RCC 7860 (cell line): ENCODE measurements at places on chromosomes 7 and 10.

GRCh38 chr7:152969335-152969734 is 209.8 kb downstream of the ACTR3B start:
- no peak for DNase-seq

GRCh38 chr7:103560136-103560535 is 114.1 kb upstream of the SLC26A5 start:
- DNase-seq, result no peak

DNA sequence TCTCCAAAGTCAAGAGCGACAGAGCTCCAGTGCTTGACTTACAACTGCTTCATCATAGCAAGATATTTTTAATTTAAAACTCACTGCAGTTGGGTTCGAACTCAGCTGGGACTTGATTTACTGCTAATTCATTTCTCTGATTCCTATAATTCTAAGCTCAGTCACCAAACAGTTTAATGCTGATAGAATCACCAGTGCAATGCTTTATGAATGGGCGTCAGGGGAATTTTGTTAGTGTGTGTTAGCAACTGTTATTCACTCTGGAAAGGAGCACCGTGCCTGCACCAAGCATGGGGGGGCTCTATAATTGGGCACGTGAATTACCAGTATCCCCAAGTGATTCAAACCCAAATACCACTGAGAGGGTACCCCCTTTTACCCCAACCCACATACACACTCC is 10.4 kb downstream of the PLXNA4 start:
- no peak for DNase-seq

DNA sequence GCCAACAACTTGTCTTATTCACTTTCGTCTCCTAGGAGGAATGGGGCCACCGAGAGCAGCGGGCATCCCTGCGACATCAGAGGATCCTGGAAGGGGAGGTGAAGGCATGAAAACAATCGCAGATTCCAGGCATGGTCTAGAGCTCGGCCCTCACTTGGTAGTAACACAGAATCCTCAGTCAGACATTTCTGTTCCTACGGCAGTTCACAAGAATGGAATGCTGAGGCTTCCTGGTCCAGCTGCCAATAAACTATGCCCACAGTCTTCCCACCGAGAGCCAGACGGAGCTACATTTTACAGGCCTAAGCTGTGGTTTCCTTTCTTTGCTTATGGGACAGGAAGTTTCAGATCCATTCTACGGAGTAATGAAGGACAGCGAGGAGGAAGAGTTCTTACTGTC is 75.8 kb downstream of the OR13A1 start:
- DNase-seq, result no peak

DNA sequence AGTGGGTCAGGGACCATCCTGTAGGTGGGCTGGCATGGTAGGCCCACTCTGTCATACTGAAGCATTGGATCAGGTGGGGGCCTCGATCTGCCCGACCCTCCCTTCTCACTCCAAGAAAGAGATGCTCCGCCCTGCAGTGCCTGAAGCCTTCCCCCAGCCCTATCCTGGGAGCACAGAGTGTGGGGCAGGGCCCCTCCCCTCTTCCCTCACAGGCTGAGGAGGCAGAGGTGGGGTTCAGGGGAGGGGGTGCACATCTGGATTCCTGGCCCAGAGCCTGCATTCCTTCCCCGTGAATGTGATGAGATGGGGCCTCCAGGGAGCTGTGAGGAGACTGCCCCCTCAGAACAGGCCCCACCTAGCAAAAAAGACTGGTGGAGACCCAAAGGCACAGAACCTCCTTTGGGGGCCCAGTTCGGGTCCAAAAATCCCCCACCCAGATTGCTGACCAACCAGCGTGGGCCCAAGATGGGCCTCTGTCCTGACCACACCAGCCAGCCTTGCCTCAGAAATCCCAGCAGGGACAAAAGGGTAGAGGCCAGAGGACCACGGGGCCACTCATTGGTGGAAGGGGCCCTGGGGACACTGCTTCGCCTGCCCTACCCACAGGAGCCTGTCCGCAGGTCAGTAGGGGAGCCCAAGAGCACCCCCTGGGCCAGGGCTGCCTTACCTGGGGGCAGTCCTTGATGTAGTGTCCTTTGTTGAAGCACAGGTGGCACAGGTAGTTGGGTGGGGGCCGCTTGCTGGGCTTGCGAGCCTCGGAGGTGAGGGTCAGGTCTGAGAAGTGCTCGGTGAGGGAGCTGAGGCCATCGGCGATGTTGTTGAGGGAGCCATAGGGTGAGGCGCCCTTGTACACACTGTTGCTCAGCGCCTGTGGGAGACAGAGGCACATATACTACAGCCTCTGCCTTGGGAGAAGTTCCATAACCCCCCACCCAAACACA is 13.3 kb downstream of the ZCCHC24 start:
- DNase-seq, result no peak

DNA sequence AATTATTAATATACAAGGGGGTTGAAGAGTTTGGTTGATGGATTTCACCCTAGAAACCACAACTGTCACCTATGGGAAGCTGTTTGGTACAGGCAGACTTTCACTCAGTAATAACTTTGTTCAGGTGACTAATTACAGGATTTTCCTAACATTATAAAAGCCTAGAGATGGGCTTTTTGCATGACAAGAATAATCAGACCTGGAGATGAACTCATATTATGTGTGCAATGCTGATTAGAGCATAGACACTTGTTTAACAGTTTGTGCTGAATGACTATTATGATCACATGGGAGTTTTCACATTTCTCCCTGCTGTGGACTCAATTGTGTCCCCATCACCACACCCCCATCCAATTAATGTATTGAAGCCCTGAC is 90.2 kb upstream of the STEAP4 start:
- no peak for DNase-seq

- no peak for DNase-seq
These were observed 64.3 kb downstream of the EEPD1 start for GRCh38 chr7:36217211-36217960.

- DNase-seq, result peak; percentile 54
These were observed 1.1 kb upstream of the KBTBD2 start for GRCh38 chr7:32892521-32893206.

GRCh38 chr10:113534423-113534822 is 18.4 kb upstream of the HABP2 start:
- peak; percentile 83 for DNase-seq

- no peak for DNase-seq
These were observed 79.5 kb upstream of the LANCL2 start for GRCh38 chr7:55285665-55286064.

GRCh38 chr7:44075296-44076075 is 6.8 kb downstream of the POLM start:
- DNase-seq, result no peak

- DNase-seq, result peak; percentile 25
These were observed 844 bp downstream of the NRF1 start for GRCh38 chr7:129612112-129613015.

DNA sequence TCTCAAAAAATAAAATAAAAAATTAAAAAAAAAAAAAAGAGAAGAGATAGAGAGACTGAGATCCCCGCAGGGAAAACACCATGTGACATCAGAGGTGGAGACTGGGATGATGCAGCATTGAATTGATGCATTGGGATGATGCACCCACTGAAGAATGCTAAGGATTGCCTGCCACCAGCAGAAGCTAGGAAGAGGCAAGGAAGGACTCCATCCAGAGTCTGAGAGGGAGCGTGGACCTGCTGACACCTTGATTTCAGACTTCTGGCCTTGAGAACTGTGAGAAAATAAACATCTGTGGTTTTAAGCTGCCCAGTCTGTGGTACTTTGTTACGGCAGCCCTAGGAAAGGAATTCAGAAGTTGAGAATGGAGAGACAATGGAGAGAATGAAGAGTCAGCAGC is 89.8 kb upstream of the PRPS1L1 start:
- DNase-seq, result no peak

GRCh38 chr10:43785252-43785651 is 136.6 kb upstream of the ZNF32 start:
- no peak for DNase-seq

DNA sequence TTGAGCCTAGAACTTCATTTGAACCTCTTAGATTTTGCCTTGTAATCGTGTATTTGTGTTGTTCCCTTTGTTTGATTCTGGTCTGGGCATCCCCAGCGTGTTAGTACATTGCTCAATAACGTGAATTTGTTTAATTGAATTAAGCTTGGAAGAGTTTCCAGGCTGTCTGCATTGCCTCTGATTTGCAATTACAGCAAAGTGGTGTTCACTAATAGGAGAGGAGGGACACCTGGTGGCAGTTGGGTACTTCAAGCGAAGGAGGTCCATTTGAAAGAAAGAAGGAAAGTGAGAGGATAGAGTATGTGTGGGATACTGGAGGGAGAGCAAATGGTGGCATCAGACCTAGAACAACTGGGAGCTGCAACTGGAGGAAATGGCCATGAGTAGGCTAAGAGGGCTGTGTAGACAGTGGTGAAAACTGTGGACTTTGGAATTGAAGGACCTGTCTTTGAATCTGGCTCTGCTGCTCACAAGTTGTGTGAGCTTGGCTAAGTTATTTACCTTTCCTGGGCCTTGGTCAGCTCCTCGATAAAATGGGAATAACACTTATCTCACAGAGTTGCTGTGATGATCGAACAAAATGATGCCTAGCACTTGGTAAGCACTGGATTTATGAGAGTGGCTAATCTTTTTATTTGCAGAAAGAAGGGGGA is 15.1 kb downstream of the LSMEM1 start:
- peak; percentile 44 for DNase-seq

DNA sequence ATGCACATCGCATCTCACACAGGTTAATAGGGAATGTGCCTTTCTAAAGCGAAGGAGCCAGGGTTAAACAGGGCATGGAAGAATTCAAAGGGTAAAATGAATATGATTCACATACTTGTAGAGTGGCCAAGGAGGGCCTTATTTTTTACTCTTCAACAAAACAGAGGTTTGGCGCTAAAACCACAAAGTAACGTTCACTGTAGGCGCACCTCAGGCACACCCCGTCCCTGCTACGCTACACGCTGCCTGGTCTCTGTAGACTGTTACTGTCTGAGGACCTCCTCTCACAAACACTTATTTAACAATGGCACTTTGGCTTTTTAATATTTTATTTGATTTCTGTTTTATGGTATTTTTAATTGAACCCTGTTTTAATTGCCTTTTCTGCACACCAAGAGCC is 462.1 kb upstream of the GALNT17 start:
- no peak for DNase-seq

GRCh38 chr7:43077732-43078391 is 34.6 kb upstream of the HECW1 start:
- DNase-seq, result no peak

GRCh38 chr7:151727579-151728285 is 149.2 kb downstream of the PRKAG2 start:
- peak; percentile 100 for DNase-seq

DNA sequence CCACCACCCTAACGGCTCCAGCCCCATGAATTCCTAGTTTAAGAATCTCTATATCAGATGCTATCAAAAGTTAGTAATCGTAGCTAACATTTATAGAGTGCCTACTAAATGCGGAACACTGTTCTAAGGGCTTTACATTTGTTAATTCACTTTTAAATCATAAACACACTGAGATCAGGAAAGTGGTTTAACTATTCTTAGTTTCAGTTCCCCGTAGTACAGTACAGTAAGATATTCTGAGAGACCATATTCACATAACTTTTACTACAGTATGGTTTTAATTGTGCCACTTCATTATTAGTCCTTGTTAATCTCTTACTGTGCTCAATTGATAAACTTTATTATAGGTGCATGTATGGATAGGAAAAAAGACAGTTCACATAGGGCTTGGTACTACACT is 22.5 kb downstream of the SYPL1 start:
- DNase-seq, result no peak

DNA sequence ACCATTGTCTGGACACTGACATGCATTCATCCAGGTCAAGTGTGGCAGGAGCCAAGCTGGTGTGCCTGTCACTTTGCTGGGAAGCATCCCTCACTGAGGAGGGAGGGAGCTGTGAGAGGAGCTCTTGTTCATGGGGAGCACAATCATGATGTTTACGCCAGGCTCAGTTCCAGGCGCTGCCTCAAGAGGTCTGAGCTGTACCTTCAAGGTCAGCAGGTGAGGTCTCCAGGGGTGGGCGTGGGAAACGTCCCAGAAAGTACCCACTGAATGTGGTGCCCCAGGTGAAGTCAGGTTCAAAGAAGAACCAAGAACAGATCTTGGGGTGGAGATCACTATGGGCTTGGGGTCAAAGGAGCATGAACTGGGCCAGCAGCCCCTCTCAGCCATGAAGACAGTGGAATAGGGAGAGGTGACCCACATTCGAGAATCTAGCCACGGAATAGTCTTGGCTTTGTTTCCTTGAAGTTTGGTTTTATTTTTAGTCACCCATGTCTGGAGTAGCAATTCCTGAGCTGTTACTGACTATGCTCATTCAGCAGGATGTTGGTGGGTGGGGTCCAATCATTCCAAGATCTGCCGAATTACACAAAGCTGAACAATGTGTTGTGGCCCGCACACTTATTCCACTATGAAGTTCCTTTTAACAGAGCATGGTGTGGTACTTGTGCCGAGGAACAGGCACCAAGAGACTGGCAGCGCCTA is 29.3 kb downstream of the NPS start:
- DNase-seq, result no peak

GRCh38 chr7:25615003-25615402 is 386.7 kb upstream of the NPVF start:
- DNase-seq, result no peak

DNA sequence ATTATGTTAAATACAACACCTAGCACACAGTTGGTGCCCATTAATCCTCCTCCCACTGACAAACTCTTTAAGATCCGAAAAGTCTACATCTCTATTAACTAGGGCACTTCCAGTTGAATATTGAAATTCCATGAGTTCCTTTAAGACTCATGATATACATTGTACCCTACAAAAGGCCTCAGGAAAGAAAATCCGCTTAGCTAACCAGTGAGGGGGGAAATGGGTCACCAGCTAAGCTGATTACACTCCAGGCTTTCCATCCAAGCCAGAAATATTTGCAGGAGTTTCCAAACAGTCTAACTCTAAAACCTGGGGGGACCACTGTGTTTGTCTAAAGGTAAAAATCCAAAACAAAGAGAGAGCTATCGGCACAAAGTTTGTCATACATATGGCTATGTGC is 1.3 kb upstream of the LRIT2 start:
- DNase-seq, result no peak

DNA sequence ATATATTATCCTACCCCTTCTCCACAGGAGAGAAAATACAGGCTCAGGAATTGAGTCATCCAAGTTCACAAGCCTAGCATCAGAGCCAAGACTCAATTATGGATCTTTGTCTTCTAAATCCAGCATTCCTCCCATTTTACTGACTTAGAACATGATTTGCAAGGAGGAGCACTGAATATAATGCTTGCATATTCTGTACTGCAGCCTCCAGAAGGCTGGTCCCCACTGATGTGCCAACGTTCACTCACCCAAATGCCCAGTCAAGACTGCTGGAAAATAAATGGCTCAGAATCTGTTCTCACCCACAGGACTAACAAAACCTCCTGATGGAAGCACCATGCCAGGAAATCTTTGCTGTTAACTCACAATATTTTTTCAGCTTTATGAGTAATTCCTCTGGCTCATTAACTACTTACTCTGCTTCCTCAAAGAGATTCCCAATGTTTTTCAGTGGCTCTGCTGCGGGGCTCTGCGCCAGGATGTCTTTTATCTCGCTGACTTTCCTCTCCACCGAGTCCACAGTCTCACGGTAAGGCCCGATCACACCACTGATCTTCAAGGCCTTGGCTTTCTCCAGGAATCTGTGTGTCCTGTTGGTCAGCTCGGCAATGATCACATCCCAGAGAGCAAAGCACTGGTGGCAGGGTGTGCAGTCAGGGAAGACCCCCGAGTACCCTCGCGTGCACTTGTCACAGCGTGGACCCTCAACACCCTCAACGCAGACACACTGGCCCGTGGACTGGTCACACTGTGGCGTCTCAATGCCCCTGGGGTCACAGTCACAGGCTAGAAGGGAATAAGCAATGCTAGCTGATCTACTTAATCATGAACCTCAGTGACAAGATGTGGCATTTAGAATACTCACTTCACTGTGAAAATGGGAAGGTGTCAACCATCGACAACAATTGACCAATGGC is 48.8 kb downstream of the DLD start:
- DNase-seq, result peak; percentile 63

GRCh38 chr7:87628780-87629569 is 777 bp downstream of the RUNDC3B start:
- DNase-seq, result no peak
